SJSA1 (cell line): ENCODE measurements at places on chromosomes 16 and 17.

- DNase-seq, result no peak
Observed at GRCh38 chr16:14559809-14560241, 70.2 kb downstream of the PARN start.

- DNase-seq, result no peak
Observed at GRCh38 chr17:34762078-34762477, 182.7 kb downstream of the TMEM132E start.

GRCh38 chr17:42677921-42678781 lies 1.4 kb upstream of the PLEKHH3 start:
- DNase-seq, result peak; percentile 93

DNA sequence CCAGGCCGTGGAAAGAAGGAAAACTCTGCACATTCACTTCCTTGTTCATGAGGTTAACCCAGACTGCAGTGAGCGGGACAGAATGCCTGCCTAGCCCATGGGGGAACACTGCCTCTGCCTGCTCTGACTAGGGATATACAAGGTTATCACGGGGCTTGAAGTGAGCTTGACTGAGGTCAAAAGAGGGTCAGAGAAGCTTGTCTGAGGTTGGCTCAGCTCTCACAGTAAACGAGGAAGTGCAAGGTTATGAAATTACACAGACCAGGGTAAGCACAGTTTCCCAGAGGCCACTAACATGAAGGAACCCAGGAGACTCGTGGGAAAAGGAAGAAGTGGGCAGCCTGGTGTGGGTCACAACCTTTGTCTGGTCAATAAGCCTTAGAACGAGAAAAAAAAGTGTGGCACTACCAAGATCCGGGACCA lies 28.7 kb downstream of the HIC1 start:
- DNase-seq, result no peak

- DNase-seq, result no peak
Observed at GRCh38 chr17:35171834-35172233, 22.4 kb downstream of the SLC35G3 start.

GRCh38 chr17:45640141-45640850 lies 143.8 kb upstream of the CRHR1 start:
- DNase-seq, result peak; percentile 57

DNA sequence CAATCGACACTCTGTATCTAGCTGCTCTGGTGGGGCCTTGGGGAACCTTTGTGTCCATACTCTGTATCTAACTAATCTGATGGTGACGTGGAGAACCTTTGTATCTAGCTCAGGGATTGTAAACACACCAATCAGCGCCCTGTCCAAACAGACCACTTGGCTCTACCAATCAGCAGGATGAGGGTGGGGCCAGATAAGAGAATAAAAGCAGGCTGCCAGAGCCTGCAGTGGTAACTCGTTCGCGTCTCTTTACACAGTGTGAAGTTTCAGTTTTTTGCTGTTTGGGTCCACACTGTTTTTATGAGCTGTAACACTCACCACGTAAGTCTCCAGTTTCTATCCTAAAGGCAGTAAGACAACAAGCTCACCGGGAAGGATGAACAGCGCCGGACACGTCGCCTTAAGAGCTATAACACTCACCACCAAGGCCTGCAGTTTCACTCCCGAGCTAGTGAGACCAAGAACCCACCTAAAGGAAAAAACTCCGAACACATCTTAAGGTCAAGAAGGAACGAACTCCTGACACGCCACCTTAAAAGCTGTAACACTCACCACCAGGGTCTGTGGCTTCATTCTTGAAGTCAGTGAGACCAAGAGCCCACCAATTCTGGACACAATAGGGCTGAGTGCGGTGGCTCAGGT lies 64.6 kb downstream of the KPNA2 start:
- no peak for DNase-seq

DNA sequence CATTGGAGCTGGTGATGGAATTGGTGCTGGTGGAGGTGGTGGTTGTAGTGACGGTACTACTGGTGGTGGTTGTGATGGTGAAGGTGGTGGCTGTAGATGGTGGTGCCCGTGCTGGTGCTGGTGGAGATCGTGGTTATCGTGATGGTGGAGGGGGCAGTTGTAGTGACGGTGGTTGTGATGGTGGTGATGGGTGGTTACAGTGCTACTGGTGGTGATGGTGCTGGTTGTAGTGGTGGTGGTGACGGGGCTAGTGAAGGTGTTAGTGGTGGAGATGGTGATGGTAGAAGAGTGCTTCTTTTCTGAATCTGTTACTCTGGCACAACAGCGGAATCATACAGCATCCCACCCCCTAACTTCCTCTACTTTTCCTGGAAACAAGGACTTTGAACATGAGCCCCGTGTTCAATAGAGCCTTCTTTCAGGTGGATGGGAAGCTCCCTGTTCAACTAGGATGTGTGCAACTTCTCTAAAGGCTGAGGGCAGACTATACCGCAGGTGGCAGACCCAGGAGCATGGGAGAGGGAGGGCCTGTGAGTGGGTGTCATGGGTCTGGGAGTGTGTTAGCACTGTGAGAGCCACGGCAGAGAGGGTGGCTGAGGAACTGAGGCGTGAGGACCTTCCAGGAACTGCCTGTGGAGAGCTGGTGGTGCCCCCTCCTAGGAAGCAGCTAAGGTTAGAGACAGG lies 8.2 kb downstream of the TBX21 start:
- DNase-seq, result no peak

DNA sequence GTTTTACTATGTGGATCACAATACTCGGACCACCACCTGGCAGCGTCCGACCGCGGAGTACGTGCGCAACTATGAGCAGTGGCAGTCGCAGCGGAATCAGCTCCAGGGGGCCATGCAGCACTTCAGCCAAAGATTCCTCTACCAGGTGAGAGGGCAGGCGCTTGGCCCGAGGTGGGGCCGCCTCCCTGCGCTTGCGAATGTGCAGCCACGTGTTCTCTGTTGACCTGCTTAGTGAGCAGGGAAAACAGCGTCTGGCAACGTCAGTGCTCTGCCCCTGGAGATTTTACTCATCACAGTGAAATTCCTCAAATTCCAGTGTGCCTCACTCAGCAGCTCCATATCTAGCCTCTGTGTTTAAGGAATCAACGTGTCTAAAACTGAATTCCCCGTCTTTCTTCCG lies 33.4 kb upstream of the CLEC18A start:
- peak; percentile 87 for DNase-seq

DNA sequence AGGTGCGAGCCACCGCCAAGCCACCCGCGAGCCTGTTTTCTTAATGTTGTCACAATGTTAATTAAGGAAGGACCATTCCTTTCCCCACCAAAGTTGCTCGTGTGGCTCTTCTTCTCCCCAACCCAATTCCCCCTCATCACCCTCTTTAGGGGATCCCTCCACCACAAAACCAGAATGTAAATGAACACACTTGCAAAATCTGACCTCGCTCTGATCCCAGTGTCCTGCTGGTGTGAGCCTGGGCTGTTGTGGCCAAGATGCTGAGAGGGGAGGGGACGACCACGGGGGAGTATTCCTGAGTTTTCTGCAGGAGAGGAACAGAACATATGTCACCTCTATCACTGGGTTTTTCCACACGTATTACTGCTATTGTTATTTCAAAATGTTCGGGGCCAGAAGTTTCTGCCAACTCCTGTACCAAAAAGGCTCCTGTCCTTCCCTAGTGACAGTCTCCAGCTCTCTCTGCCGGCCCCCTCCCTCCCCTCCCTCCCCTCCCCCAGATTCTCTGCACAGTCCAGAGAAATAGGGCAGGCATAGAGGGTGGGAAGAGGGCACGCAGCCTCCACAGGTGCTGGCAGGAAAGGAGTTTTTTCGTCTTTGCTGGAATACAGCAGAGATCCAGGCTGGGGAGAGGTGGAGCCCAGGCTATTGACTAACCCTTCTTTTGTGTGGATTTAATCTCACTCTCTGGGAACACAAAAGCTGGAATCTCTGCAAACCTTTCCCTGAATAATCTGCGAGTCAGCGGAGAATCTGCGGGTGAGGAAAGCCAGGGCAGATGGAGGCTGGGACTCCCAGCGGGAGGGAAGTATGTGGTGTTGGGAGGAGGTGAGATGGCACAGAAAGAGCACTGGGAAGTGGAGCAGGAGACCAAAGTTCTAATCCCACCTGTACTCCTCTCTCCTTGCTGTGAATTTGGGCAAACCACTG lies 4.5 kb upstream of the CA4 start:
- DNase-seq, result no peak

DNA sequence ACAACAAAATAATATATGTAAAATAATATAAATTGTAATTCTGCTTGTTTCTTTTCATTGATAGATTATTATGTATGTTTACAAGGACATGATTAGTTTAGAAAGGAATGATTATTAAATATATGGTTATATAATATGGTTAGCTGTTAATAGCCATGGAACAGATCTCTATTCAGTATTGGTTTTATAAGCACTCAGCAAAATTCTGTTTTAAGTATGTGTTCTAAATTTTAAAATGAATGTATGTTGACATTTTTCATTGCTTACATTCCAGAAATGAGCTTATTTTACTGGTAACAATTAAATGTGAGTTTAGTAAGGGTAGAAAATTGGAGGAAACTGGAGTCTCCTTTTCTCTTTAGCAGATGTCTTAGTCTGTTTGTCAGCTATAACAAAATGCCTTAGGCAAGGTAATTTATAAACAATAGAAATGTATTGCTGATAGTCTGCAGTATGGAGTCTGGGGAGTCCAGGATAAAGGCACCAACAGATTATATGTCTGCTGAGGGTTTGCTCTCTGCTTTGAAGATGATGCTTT lies 45.4 kb downstream of the NFAT5 start:
- DNase-seq, result peak; percentile 16

- DNase-seq, result no peak
Observed at GRCh38 chr17:64180089-64181073, 50.4 kb upstream of the ERN1 start.

DNA sequence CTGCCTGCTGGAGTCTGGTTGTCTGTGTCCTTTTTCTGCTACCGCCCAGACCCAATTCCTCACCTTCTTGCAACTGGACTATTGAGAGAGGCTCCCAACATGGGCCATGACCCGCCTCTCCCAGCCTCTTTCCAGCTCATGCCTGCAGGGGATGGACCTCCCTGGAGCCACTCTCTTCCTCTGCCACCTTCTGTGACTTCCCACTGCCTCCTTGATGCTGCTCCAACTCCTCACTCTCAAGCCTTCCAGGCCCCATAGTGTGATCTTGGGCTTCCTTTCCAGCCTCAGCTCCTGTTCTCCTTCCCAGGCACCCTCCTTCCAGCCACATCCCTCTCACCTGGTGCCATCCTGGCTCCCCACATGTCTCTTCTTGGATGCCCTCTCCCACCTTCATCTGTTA lies 11.1 kb downstream of the ZNF768 start:
- no peak for DNase-seq

DNA sequence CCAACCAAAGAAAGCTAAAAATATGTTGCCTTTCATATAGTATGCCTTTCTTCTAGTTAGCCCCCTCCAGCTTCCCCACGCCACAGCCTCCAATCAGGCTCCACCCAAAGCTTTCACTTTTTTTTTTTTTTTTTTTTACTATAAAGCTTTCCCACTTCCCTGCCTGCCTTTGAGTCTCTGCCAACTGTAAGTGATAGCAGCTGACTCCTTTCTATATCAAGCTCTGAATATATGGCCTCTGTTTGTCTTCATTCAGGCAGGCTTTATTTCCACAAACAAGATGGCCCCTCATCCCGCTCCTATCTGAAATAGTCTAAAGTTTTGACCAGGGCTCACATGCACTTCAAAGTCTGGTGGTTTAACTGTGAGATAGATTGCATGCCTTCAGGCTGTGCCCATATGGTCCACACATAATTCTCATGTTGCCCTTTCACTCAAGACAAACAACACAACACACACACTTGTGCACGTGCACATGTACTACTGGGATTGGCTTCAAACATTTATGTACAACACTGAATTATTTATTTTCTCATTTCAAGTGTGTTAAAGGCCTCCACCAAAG lies 39.8 kb upstream of the DYNLRB2 start:
- DNase-seq, result no peak

- DNase-seq, result no peak
Observed at GRCh38 chr16:67531247-67531646, 2.6 kb downstream of the RIPOR1 start.

DNA sequence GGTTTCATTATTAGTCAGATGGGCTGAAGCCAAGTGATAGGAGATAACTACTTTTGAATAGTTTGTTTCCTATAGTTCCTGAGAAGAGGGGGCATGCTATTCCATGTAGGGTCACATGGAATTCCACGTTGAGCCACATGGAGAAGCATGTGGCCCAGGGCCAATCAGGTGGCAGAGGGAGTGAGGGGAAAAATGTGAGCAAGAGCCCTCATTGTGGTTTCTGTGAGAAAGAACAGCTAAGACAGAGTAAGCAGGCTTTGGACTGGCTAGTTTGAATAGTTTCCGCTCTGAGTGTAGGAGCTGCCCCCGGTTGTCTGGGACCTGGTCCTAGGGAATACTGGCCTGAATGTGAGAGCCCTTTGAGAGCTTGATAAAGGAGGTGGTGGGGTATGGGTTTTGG lies 69.9 kb upstream of the CNTNAP4 start:
- no peak for DNase-seq

- DNase-seq, result peak; percentile 40
Observed at GRCh38 chr16:25006504-25007056, 8.6 kb downstream of the ARHGAP17 start.

GRCh38 chr17:79811868-79812352 lies 15.0 kb upstream of the CBX8 start:
- no peak for DNase-seq

GRCh38 chr16:68289621-68290329 lies 21.0 kb downstream of the SLC7A6OS start:
- DNase-seq, result no peak

DNA sequence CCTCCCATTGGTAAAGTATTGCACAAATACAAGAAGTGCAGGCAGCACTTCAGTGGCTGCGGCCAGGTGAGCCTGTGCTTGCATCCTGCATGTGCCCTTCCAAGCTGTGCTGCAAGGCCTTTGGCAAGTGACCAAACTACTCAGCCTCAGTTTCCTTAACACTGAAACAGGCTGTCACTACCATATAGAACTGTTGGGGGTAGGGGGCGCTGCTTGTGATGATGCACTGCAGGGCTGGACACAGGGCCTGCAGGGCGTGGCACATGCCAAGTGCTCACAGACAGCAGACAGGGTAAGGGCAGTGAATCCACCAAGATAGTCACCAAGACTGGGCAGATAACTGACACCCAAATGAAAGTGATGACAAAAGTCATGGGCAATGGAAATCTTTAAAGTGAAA lies 65.6 kb upstream of the SREBF1 start:
- no peak for DNase-seq
